Effector memory CD8-positive, alpha-beta T cell (primary cell): ENCODE measurements at places on chromosomes 1 and 21.
A peak's percentile ranks its signal among the peaks of the same experiment; 100 is the strongest.

- peak; percentile 14 for DNase-seq
Observed at GRCh38 chr1:231931846-231932454, 305.4 kb downstream of the DISC1 start.

- DNase-seq = peak; percentile 40
Observed at GRCh38 chr1:111221633-111222291, 5.8 kb upstream of the CHI3L2 start.

GRCh38 chr1:207315435-207315834 lies 6.0 kb upstream of the CD55 start:
- no peak for DNase-seq

- no peak for DNase-seq
Observed at GRCh38 chr1:69728206-69728605, 160.5 kb downstream of the LRRC7 start.
